ENCODE measurements at places on chromosomes 6 and 20.

DNA sequence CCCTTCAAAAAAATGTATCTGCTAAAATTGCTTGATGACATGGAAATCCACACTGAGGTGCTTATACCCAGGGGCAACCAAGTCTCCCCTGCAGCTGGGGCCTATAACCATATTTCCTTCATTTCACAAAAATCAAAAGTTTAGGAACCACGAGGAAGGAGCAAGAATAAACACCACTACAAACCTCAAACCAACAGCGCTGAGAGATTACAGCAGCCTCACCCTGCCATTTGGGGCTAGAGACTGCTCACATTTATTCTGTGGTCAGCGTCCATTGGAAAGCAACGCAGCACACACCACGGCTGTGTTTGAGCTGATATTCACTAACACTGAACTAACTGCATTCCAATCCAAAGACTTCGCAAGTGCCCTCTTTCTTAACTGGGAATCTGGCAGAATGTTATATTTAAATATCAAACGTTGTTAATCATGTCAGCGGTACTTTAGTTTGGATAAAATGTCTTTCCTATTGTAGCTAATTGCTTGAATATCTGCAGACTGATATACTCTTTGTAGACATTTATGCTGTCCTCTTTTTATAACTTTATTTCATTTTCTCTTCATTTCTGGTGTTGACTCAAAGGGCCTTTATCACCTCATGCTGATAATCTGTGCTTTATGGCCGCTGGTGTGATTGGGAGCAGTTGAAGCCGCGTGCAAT is 94.6 kb downstream of the FOXA2 start:
- DNase-seq: no peak

DNA sequence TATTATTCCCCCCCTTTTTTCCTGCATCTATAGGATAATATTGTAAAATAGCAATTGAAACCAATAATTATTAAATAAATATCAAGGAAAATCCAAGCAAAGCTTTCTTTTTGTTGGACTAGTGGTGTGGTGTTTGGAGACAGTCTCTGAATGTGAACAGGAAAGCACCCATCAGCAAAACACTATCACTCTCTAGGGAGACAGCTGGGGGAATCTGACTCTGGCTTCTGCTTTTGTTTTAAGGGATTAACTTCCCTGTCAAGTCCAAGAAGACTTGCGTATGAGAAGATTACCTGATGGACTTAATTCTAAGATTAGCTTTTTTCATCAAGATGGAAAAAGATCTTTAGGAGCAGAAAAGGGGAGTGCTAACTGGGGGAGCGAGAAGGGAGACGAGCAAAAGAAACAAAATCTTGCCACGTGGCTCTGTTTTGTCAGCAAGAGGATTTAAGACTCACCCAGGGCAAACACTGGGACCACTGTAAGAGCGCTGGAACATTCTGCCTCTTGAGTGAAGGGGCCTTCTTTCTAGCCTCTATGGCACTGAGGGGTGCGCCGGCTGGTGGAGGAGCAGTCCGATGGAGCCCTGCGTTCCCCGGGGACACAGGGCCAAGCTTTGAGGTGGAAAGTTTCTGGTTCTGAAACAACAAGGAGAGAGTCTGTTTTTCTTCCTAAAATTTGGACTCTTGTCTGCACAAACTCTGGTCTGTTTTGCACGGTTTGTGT is 570 bp downstream of the TULP4 start:
- DNase-seq: no peak

GRCh38 chr6:144935181-144935580 is 650.0 kb downstream of the UTRN start:
- no peak for DNase-seq

- DNase-seq: no peak
These were observed 149.4 kb downstream of the ELOVL4 start for GRCh38 chr6:79797912-79798311.

DNA sequence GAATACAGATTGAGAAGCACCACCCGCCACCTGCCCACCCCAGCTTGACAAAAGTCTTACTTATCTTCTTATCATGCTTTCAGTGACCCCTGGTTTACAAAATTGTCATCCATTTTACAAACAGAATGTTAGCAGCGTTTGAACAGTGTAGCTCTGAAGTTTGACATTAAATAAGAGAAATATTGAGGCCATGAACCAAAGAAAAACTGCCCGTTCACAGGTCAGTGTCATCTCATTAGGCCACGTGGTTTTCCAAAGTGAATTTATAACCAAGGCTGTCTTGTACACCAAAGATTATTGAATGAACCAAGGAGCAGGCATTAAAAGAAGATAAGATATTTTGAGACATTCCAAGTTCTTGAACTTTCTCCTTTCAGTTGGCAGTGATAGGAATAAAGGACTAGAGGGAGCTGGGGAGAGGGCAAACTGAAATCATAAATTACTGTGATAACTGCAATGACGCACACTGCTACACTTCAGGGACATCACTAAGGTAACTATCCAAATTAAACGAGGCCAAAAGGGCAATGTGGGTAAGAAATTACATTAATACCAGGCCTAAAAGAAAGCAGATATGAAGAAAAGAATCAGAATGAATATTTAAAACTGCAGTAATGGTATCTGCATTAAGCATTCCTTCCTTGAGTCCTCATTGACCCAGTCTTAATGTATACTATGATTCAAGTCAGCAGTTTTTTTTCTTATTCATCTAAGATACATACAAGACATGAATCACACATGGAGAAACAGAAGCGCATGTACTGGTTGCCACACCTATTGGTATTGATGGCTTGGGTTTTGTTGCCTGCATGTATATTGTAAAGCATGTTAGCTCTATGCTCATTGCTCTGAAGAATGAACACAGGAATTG is 159.8 kb upstream of the ARG1 start:
- DNase-seq: no peak

- peak; percentile 61 for DNase-seq
These were observed 42.0 kb upstream of the PLCG1 start for GRCh38 chr20:41095110-41095969.

DNA sequence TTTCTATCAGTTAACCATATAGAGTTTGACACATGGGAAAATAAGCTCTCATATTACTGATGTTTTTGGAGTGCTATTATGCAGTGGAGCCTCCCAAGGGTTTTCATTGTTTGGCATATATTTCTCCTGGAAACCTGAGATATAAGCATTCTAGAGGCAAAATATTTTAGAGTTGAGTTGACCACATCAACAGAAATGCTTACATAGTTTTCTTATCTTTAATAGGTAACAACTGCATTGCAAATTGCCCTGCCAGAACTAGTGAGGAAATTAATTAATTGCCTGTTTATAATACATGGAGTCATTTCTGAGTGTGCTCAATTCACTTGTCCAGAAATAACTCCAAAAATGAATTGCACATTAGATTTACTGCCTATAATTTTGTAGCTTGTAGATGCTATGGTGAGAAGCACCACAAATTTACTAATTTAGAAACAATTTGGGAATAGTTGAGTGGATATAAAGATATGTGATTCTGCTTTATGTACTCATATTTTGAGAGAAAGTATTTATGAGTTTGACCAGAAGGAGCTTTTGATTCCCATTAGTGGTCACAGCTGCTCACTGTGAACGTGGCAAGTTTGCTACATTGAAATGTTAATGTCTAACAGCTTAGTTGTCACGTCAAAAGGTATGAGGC is 288.7 kb downstream of the CD109 start:
- DNase-seq: no peak

- no peak for DNase-seq
These were observed 308.9 kb upstream of the THEMIS start for GRCh38 chr6:128209771-128210170.

GRCh38 chr6:125154761-125155135 is 1.2 kb downstream of the TPD52L1 start:
- DNase-seq: peak; percentile 33

GRCh38 chr20:37291724-37292126 is 2.3 kb downstream of the MANBAL start:
- no peak for DNase-seq

DNA sequence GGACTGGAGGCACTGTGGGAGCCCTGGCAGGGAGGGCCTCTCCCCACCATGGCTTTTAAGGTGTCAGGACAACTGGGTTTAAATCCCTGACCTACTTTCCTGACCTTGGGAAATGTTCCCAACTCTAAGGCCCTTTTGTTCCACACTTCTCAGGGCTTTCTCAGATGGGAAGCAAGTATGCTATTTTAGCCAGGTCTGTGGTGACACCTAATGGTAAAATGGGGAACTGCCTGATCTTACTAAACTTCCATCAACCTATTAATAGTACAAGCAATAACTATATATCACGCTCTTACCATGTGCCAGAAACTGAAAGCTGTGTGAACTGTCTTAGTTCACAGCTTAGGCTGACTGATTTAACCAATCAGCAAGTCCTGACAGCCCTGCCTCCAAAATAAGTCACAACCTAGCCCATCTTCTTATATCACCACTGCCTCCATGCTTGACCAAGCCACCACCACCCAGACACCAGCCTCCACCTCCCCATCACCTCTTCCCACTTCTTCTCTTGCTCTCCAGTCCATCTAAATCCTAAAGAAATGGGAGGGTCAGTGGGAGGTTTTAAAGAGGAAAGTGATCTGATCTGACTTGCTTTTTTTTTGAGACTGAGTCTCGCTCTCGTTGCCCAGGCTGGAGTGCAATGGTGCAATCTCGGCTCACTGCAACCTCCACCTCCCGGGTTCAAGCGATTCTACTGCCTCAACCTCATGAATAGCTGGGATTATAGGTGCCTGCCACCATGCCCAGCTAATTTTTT is 6.9 kb upstream of the BLCAP start:
- peak; percentile 48 for DNase-seq

GRCh38 chr6:65943051-65943450 is 236.0 kb upstream of the EYS start:
- no peak for DNase-seq

DNA sequence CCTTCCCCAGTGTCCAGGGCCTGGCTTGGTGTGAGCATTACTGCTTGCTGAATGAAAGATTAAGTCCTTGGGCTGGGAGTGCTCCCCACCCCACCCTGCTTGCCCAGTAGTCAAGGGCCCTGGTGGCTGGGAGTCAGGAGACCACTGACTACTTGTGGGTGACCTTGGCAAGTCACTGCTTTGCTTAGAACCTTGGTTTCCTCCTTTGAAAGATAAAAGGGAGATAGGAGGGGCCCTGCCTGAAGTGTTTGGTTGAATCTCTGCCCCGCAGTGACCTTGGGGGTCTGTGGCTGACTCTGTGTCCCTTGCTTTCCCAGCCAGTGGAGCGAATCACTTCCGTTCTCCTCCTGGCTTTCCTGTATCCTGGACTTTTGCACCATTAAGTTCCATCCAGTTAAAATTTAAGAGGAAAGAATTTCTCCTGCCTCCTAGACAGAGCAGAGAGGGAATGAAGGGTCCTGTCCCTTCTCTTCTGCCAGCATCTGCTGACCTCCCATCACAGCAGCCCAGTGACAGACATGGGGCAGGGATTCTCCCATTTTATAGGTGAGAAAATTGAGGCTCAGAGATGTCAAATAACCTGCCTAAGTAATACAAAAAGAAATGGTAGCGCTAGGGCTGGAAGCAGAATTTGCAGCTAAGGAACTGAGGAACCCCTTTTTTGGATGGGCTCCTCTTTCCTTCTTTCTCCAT is 3.5 kb upstream of the EPB41L1 start:
- DNase-seq: no peak

- no peak for DNase-seq
These were observed 224 bp downstream of the MPC1 start for GRCh38 chr6:166382500-166382932.

GRCh38 chr20:2338411-2339066 is 42.2 kb upstream of the TGM6 start:
- no peak for DNase-seq

DNA sequence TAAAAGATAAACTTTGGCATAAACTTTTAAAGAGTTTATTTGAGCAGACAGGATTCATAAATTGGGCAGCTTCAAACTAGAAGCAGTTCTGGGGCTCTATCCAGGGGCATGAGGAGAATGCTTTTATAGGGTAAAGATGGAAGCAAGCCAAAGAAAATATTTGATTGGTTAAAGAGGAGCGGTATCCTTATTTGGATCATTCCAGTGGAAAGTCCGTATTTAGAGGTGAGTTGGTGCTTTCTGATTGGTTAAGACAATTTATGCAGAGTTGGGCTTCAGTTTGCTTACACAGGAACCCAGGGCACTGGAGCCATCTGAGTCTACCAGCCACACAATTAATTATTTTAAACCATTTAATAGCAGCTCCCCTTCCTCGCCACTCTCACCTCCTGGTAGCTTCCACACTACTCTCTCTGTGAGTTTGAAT is 37.9 kb upstream of the RNF217 start:
- no peak for DNase-seq

DNA sequence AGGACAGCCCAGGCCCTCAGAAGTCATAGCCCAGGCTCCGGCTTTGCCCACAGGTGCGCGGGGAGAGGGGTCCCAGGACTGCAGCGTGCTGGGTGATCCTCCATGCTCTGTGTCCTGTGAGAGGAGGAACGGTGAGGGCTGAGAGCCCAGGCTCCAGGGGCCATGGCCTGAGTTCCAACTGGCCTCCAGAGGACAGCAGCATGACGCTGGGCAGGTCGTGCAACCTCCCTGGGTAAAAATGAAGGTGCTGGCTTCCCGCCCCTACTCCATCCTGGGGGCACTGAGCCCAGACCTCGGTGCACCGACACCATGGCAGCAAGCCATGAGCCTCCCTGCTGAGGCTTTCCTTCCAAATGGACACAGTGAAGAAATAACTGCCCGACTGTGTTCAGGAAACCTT is 305.4 kb downstream of the TAF4 start:
- no peak for DNase-seq

DNA sequence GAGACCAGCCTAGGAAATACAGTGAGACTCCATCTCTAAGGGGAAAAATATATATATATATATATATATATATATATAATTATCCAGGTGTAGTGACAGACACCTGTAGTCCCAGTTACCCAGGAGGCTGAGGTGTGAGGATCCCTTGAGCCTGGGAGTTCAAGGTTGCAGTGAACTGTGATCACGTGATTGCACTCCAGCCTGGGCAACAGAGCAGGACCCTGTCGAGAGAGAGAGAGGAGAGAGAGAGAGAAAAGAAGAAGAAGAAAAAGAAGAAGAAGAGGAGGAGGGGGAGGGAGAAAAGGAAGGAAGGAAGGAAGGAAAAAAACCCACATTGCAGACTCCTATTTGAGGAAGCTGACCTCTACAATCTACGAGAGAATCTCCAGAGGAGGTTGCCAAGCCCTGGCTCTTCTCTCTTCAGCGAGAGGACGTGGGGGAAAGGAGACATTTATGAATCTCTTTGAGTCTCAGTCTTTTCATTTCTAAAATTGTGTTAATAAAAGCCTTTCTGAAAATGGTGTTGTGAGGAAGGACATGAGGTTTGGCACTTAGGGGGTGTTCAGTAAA is 49.7 kb downstream of the COL11A2 start:
- DNase-seq: no peak

GRCh38 chr6:133886104-133886775 is 2.7 kb upstream of the TCF21 start:
- no peak for DNase-seq

GRCh38 chr6:7765575-7766325 is 39.9 kb downstream of the BMP6 start:
- DNase-seq: no peak

GRCh38 chr20:20457392-20458126 is 89.7 kb downstream of the INSM1 start:
- no peak for DNase-seq

GRCh38 chr6:42142118-42142835 is at the start of gene C6orf132:
Gene C6orf132, minus strand, starts transcription at chr6:42142620. Its CDS starts 176 bp downstream, at chr6:42142444.
- DNase-seq: no peak

DNA sequence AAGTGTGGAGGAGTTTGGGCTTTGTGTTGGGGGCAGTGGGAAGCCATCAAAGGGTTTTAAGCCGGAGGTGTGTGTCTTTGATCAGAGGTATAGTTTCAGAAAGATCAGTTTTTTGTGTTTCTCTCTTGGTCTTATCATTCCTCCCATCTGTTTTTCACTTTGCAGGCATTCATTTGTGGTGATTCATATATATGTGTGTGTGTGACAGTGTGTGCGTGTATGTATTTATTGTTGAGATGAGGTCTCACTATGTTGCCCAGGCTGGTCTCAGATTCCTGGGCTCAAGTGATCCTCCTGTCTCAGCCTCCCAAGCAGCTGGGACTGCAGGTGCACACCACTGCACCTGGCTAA is 11.1 kb upstream of the SERINC3 start:
- no peak for DNase-seq

Measured in activated T-cell treated with anti-CD3 and anti-CD28 coated beads, Interleukin-2, amount 50 U/mL, for 48 hours (primary cell).